ENCODE measurements at places on chromosomes 4 and X.

DNA sequence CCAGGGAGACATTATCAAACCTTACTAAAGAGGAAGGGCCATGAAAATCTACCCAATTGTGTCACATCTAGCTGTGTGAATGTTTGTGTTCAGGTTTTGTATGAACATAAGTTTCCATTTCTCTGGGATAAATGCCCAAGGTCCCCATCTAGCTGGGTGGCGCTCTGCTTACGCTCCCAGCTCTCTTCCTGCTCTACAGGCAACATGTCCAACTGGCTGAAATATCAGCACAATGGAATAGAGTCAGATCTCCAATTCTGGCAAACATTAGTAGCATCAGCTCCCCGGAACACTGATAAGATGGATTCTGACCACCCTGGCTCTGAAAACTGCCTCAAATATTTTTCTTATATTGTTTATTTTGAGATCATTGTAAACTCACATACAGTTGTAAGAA, 74.8 kb downstream of the IRF2 start:
- no peak for DNase-seq

DNA sequence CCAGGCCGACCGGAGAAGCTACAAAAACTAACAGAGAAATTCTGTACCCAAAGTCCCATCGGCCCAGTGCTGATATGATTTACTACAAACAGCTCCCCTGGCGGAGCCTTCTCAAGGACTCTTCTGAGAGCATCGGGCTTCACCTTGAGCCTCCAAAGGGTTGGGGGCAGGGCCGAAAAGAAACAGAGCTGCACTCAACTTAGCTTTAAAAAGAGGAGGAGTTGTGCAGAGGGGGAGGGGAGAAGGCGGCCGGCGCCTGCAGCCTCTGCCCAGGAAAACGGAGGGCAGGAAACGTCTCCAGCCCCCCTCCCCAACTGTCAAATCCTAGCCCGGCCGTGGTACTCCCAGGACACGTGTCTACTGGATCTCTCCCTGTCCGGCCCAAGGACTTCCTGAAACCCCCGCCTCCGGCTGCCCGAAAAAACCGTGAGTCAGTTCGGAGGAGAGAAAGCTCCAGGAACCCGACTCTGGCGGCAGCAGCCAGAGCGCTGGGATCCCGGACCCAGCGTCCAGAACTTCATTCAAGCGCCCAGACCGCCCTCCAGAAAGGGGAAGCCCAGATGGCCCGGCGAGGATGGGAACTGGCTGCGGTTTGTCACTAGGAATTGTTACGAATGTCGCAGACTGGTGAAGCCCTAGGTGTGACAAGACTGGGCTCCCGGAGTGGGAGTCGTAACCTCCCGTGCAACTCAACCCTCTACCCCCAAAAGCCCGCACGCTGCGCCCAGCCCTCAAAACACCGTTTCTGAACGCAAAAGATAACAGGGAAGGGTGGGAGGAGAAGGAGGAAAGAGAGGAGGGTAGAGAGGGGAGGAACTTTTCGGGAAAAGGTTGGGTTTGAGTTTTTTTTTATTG, 973 bp downstream of the ADAMTS3 start:
- no peak for DNase-seq

DNA sequence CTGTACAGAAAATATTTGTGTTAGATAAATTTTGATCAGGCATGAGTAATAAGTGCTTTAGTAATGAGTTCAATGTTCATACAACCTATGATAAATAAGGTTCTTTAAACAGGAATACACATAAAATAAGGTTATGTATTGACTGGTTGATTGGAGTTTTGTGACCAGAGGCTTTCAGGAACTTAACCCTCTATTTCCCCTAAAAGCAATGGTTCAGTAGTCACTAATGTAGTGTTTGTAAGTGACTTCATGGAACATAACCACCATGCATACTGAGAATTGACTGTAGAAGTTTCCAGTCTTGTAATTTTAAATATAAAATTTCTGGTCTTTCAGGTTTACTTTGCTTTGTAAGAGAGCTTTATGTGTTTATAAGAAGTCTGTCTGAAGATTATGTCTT, 28.1 kb downstream of the HPGD start:
- no peak for DNase-seq

GRCh38 chr4:100679926-100680325, 162.1 kb upstream of the EMCN start:
- no peak for DNase-seq

DNA sequence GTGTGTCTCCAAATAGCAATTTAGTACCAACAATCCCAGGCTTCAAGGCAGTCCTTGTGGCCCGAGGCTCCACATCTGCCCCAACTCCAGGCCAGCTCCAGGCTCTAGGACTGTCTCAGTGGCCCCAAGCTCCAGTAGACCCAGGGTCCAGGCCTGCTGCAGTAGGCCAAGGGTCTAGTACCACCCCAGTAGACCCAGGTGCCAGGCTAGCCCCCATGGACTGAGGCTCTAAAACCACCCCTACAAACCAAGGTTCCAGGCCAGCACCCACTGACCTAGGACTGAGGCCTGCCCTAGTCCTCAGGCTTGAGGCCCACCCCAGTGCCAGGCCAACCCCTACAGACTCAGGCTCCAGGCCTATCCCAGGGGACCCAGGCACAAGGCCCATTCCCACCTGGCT, 191.6 kb downstream of the DLG3 start:
- no peak for DNase-seq

Data from stimulated activated CD8-positive, alpha-beta memory T cell treated with anti-CD3 and anti-CD28 coated beads, Interleukin-4, amount 100 ng/mL, for 1 hour (primary cell).